ENCODE measurements at places on chromosomes 12 and 14.

GRCh38 chr12:82968631-82969367, 282.1 kb downstream of the TMTC2 start:
- no peak for DNase-seq

DNA sequence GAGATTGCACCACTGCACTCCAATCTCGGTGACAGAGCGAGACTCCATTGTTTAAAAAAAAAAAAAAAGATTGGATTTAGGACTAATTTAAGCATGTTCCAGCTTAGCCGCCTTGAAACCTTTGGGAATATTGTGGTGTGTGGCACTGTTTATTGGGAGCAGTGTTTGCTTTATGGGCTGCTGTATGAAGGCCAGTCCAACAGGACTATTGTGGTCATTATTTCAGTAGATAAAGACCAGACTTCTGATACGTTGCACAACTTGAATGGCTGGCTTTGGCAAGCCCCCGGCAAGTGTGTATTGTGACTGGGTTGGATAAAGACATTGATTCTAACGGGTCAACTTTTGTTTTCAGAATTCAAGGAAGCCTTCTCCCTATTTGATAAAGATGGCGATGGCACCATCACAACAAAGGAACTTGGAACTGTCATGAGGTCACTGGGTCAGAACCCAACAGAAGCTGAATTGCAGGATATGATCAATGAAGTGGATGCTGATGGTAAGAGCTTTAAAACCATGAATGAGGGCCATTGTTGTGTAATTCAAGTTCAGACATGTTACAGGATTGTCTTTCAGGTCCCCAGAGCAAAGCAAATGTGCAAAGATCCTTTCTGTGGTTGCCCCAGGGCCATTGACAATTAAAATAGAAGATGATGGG, 4.2 kb downstream of the CALM1 start:
- peak; percentile 33 for DNase-seq

DNA sequence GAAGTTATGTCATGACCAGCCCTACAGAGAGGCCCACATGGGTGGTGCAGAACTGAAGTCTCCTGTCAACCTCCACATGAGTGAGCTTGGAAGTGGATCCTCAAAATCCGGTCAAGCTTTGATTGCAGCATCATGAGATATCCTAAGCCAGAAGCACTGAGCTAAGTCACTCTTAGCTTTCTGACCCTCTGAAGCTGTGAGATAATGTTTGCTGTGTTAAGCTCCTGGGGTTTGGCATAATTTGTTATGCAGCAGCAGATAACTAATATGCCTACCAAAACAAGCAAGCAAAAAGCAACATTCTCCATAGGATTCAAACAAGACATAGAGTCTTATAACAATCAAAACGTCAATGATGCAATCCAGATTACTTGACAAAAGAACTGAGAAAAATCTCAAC, 87.6 kb upstream of the GRIN2B start:
- DNase-seq, result no peak

DNA sequence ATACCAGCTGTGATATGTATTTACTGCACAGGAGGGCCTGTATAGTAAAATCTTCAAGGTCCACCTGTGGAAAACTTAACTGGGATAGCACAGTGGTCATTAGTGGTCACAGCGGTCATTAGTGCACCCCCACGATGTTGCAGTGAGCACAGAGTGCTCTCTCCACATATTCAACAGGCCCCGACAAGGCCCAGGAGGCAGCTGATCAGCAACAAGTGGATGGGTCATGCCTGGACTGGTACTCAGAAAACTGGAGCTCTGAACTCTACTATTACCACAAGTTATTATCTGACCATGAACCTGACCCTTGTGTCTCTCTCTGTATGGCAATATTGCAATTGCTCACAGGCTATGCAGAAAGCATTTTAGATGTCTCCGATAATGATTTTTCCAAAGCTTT, 129.5 kb downstream of the SLC35F4 start:
- DNase-seq, result no peak
